ENCODE measurements at places on chromosomes 1 and 21. TPM values are rescaled to one million over a fixed set of nuclear protein-coding genes. Genes with fewer than 3 reads are reported as not detected.

Gene HCN3
- total RNA-seq = 5.8 TPM

Gene LRRC52
- not detected for total RNA-seq

Gene COL8A2
- total RNA-seq = 0.09 TPM

Gene AMY2A
- total RNA-seq = not detected

Gene ANKRD35
- total RNA-seq = not detected

Gene CDC20
- 187 TPM for total RNA-seq

Gene SMPDL3B
- 0.99 TPM for total RNA-seq

Measured in A549 treated with CpdA at 1 μM for 4 hours (cell line).